ENCODE measurements at places on chromosomes 16 and 17. TPM values are rescaled to one million over a fixed set of nuclear protein-coding genes. Genes with fewer than 3 reads are reported as not detected.
A peak's percentile ranks its signal among the peaks of the same experiment; 100 is the strongest.

Gene TNS4
- 127 TPM for total RNA-seq

DNA sequence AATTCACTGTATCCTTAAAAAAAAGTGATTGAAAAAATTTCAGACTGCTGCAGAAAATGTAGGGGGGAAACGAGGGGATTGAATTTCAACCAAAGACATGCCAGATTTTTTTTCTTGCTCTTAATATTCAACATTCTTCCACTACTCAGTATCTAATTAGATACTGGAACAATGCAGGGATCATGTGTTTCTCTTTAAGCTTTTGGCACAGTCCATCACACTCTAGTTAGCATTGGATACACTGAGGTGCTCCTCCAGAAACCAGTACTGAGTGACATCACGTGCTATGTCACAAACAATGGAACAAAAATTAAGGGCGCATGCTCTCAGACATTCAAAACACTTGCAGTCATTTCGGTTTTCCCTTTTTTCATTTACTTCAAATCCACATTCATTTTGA is 298.6 kb upstream of the PSMD7 start:
- no peak for DNase-seq

Gene TNFSF13
- total RNA-seq: 3.6 TPM

- peak; percentile 51 for DNase-seq
Measured at GRCh38 chr17:82333279-82334171, at the start of gene SECTM1. TSS of gene SECTM1 (minus strand) at chr17:82333766. CDS start at chr17:82327240, 6,526 bp downstream.

Gene ZNF385C
- 0.17 TPM for total RNA-seq

DNA sequence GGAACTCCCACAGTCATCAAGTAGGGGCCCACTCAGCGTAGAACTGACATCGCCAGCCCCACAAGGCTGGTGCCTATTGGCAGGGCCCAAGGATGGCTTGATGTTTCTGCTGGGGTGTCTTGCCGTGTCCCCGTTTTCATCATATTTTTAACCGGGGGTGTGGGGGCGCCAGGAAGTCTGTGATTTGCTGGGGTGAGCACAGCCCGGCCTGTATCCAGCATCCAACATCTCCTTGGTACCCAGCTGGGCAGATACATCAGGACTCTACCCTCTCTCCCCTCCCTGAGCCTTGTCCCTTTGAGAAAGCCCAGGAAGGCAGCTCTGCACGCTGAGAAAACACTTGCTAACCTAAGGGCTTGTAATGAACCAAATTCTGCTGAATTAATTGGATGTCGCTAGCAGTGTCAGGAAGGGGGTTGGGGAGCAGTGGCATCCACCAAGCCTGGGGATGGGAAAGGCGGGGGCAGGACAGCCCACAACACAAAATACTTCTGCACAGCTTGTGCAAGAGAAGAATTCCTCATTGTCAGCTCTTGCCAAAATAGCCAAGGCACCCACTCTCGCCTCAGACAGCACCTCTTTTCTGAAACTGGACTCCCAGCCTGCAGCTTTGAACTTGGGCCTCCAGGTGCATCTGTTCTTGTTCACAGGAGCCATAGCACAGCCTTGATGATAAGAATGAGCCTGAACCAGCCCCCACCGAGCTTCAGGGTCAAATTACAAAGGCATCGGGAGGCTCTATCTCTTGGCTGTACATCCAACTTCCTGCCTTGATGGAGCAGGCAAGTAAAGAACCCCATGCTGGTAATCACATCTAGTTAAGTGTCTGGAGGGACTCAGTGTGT is 63.7 kb upstream of the LYRM9 start:
- no peak for DNase-seq

DNA sequence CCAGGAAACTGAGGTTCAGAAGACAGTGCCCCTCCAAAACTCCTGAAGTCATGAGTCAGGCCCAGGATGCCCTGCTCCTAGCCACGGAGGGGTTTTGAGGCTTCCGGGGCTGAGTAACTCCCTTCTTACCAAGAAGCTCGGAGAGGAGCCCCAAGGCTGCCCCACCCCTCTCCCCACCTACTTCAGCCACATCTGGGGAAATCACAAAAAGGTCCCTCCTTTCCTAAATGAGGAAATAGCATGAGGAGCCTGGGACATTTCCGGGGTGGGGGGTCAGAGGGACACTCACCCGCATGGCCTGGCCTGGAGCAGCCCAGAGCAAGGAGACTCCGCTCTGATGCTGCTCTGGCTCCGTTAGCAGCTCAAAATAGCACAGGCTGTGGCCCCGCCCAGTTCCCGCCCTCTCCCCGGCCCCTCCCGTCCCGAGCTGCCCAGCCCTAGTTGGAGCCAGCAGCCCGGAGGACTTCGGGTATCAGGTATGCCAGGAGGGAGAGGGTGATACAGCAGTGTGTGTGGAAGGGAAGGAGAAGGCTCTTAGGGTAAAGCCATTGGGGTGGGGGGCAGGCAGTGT is 40.1 kb downstream of the MYO18A start:
- peak; percentile 15 for DNase-seq

- DNase-seq: no peak
Measured at GRCh38 chr17:44602970-44603369, 45.7 kb downstream of the FZD2 start.

Gene HIC1
- total RNA-seq: 2.0 TPM

DNA sequence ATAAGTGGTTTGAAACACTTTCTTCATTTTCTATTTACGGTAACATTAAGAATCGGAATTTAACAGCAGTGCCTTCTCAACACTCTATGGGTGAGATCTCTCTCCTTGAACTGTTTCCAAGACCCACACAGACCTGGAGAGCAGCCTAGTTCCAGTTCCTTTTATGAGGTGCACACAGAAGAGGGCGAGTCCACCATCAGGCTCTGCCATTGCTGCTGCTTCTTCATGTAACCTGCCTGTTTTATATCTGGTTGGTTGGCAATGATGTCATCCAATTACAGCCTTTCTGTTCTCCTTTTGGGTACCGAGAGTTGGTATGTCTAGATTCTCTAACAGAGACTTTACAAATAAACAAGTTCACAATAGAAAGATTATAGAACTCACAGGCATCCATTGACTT is 225.7 kb downstream of the UTP18 start:
- DNase-seq: no peak

Gene LGALS9B
- not detected for total RNA-seq

Gene HSD11B2
- total RNA-seq: 2.4 TPM

Gene ABCA9
- not detected for total RNA-seq

Gene TLCD2
- 0.63 TPM for total RNA-seq

Gene UTS2R
- total RNA-seq: not detected

DNA sequence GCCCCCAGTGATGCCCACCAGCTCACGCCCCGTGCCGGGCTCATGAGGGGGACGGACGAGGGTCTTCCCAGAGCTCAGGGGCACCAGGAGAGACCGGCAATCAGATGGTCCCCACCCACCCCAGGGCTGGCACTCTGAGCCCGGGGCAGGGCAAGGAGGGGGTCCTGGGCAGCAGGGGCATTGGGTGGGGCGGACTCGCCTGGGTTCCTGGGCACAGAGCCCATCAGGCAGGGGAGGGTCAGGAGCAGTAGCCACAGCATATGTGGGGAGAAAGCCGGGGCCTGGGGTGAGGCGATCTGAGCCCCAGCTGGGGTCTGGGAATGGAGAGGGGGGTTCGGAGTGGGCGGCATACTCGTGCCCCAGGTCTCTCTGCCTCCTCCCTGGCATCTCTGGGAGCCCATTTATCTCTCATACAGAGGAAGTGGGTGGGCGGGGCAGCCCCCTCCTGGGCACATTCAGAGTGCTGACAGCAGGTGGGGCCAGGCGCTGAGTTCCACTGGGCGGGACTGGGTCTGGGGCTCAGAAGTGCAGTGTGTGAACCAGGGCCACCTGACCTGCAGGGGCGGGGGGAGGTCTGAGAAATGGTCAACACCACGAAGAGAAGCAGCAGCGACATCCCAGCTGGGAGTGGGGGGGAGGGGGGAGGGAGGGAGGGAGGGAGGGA is 20.5 kb upstream of the UBE2I start:
- DNase-seq: no peak

DNA sequence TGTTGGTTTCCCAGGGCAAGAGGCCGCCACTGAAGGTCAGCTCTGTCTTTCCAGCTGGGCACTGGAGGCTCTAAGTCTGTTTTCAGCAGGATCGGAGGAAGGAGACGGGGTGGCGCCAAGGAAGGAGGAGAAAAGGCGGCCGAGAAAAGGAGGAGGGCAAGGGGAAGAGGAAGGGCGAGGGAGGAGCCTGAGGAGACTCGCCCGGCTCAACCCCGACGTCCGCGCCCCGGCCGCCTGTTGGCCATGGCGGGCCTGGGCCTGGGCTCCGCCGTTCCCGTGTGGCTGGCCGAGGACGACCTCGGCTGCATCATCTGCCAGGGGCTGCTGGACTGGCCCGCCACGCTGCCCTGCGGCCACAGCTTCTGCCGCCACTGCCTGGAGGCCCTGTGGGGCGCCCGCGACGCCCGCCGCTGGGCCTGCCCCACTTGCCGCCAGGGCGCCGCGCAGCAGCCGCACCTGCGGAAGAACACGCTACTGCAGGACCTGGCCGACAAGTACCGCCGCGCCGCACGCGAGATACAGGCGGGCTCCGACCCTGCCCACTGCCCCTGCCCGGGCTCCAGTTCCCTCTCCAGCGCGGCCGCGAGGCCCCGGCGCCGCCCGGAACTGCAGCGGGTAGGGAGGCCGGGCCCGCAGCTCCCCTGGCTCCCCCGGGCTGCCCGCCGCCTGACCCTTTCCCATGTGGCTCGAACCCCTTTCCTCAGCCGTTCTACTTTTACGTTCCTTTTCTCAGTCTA is at the start of gene RNF135:
Gene RNF135, plus strand, starts transcription at position 209 of the 737 bp plus-strand sequence. Its CDS starts 35 bp downstream, at position 244.
- peak; percentile 71 for DNase-seq

Data from PC-3 (cell line).